Fibroblast of lung (primary cell): ENCODE measurements at places on chromosomes 4 and X. TPM values are rescaled to one million over a fixed set of nuclear protein-coding genes. Genes with fewer than 3 reads are reported as not detected.

The SHOX gene
- total RNA-seq: not detected in 2 replicates

The BEX1 gene
- total RNA-seq: not detected in 2 replicates

The TMEM35A gene
- total RNA-seq: 11.6 and 28.6 TPM in 2 replicates

The TXK gene
- 0.26 and 0.66 TPM in 2 replicates for total RNA-seq

The SRPK3 gene
- 0.51 and 0.83 TPM in 2 replicates for total RNA-seq

The CLCN4 gene
- 2.1 and 4.0 TPM in 2 replicates for total RNA-seq

The SCLT1 gene
- total RNA-seq: 10.3 and 16.2 TPM in 2 replicates

The FGF5 gene
- 5.4 and 25.8 TPM in 2 replicates for total RNA-seq

The BST1 gene
- total RNA-seq: 14.6 and 15.7 TPM in 2 replicates

The TCEAL2 gene
- total RNA-seq: 0.17 and 0.26 TPM in 2 replicates

The RENBP gene
- total RNA-seq: 5.4 and 8.8 TPM in 2 replicates

The CISD2 gene
- total RNA-seq: 30.3 and 46.2 TPM in 2 replicates

The RBM3 gene
- 39.8 and 52.7 TPM in 2 replicates for total RNA-seq

The GABRE gene
- 3.8 and 23.1 TPM in 2 replicates for total RNA-seq

The CT45A2 gene
- total RNA-seq: not detected in 2 replicates

The S100G gene
- not detected in 2 replicates for total RNA-seq

The NPFFR2 gene
- total RNA-seq: not detected in 2 replicates

The SORCS2 gene
- total RNA-seq: 0.17 and 0.26 TPM in 2 replicates

The SERPINA7 gene
- total RNA-seq: not detected in 2 replicates

The CXCL3 gene
- total RNA-seq: 1.3 and 2.5 TPM in 2 replicates

The KLHL13 gene
- total RNA-seq: 8.2 and 22.5 TPM in 2 replicates

The MID1IP1 gene
- 96.3 and 132 TPM in 2 replicates for total RNA-seq

The SPANXC gene
- total RNA-seq: not detected in 2 replicates

The FGF2 gene
- total RNA-seq: 57.8 and 98.3 TPM in 2 replicates

The NCAPG gene
- 3.9 and 10.1 TPM in 2 replicates for total RNA-seq

The TLR7 gene
- not detected in 2 replicates for total RNA-seq

The EREG gene
- total RNA-seq: 2.8 and 9.9 TPM in 2 replicates

The EFHC2 gene
- total RNA-seq: 0.77 and 2.6 TPM in 2 replicates

The GPC4 gene
- total RNA-seq: 1.5 and 2.8 TPM in 2 replicates

The L1CAM gene
- under 0.01 and 0.99 TPM in 2 replicates for total RNA-seq

The SPANXA1 gene
- total RNA-seq: not detected in 2 replicates

The KLB gene
- total RNA-seq: not detected in 2 replicates

The FGD1 gene
- total RNA-seq: 3.3 and 4.5 TPM in 2 replicates
